ENCODE measurements at places on chromosomes 7 and 10.

DNA sequence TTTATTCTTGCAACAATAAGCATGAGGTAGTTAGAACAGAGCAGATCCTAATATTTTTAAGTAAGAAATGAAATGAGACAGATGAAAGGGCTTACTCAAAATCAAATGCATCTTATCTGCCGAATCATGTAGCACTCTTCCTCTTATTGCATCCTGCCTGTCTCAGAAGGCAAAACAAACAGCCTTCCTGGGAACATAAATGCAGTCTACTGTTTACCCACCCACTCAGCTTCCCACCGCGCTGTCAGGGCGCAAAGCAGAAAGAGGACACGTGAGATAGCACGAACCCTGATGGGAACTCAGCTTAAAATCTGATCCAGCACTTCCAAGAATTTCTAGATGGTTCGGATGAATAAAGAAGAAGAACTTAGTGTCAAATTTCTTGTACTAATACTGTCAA lies 114.4 kb upstream of the CDK1 start:
- DNase-seq, result no peak

DNA sequence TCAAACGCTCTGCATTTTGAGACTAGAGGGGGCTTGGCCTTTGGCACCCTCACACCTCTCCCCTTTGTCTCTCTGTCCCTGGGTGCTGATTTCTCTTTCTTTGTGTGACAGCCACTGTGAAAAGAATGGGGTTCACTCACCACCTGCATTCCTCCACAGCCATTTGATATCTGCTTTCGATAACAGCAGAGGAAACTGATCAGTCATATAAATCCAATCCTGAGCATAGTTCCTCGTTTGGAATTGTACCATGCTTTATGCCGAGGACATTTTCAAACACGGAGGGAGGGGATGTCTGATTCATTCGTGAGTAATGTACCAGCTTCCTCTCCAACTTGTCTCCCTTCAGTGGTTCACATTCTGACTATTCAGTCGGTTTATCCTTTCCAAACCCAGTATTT lies 15.8 kb downstream of the MET start:
- DNase-seq, result peak; percentile 36

DNA sequence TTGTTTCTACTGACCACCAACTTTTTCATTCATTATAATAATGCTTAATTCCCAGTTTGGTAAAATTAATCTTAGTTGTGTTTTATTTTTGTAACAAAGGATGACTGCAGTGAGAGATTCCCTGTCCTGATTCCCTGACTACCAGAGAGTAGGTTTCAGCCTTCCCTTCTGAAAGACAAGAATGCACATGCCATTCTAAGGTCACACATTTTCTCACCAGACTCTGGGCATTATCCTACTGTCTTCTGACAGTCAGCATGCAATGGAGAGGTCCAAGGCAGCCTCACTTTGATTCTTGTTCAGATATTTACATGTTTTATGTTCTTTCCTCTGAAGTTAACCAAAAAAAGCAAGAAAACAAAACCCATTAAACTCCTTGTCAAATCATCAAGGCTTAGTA lies 372.7 kb upstream of the CDC14C start:
- DNase-seq, result no peak

GRCh38 chr7:110050785-110051184 lies 1040.1 kb upstream of the LRRN3 start:
- DNase-seq, result no peak

DNA sequence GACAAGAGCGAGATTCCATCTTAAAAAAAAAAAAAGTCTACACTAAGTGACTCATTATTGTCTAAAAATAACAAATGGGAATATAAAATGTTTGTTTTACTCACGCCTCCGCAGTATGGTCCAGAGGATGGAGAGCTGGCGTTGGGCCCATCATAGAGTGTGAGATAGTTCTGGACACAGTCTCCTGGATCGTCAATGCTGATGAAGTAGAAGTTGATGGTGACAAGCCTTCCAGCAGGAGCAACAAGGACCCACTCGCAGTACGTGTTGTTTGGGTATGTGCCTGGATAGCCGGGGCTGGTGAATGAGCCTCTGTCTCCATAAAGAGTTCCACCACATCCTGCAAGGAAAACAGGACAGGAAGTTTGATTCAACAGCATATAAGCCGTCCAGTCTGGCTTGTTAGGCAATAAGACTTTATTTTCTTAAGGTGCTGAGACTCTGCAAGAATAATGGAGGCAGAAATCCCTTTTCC lies 11.5 kb upstream of the RSU1 start:
- peak; percentile 51 for DNase-seq

DNA sequence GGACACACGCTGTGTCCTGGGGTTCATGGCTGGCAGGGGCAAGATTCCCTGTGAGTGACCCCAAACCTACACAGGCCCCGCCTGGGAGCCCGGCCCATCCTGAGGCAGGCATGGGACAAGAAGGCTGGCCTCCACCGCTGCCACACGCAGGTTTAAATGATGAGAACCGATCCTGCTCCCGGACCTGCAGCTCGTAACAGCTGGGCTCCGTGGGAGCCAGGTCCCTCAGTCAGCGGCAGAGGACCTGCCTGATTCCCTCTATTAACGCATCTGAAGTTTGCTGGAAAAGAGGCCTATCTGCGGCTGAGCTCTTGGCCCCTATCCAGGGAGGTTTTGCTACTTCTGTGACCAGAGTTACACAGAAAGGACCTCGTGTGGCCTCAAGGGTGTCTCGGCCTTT lies 112.3 kb downstream of the VIPR2 start:
- no peak for DNase-seq

DNA sequence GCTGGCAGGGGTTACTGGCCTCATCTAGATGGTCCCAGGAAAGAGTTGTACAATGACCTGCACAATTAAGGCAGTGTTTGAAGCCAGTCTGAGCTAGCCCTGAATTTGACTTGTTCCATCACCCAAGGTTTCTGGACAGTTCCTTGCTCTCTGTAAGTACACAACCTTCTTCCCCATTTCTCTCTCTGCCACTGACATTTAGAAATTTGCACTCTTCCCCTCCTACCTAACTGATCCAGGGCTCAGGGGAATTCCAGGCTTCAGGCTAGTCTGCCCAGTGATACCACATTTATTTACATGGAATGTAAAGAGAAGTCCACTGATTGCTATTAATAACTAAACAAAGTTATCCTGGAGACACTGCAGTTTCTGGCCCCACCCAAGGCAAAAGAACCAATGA lies 139.0 kb upstream of the GPR26 start:
- DNase-seq, result no peak

DNA sequence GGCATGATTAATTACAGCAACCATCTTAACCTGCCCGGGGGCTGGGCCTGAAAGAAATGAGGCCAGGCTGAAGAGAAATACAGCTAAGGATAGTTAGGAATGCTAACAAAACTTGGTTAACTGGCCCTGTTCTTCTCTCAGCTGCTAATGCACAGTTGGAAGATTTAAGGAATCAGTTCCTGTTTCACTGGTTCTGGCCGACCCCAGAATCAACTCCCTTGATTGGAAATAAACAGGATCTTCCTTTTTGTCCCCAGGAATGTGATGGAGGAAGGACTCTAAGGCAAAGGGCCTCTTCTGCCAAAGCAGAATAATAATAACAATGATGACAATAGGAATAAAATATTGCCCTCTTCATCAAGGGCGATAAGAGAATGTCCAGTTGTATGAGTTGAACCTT lies 3.5 kb upstream of the LRMDA start:
- DNase-seq, result no peak

DNA sequence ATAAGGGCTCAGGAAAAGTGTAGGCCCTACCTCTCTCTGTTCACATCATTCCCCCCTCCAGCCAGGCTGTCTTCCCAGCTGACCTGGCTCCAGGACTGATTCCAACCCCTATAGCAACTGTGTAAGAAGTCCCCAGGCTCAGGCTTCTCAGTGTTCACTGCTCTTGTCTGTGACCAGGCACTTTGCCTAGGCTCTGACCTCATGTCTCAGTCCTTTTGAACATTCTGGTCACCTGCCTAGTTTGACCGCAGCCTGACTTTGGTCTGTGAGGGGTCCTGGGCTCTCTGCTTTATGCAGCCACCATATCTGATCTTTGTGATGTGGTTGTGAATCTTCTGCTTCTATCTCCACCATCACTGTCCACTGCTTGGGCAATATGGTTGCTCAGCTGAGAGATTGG lies 24.5 kb downstream of the HIF1AN start:
- no peak for DNase-seq

- DNase-seq, result no peak
Measured at GRCh38 chr7:24395512-24395911, 111.5 kb downstream of the NPY start.

DNA sequence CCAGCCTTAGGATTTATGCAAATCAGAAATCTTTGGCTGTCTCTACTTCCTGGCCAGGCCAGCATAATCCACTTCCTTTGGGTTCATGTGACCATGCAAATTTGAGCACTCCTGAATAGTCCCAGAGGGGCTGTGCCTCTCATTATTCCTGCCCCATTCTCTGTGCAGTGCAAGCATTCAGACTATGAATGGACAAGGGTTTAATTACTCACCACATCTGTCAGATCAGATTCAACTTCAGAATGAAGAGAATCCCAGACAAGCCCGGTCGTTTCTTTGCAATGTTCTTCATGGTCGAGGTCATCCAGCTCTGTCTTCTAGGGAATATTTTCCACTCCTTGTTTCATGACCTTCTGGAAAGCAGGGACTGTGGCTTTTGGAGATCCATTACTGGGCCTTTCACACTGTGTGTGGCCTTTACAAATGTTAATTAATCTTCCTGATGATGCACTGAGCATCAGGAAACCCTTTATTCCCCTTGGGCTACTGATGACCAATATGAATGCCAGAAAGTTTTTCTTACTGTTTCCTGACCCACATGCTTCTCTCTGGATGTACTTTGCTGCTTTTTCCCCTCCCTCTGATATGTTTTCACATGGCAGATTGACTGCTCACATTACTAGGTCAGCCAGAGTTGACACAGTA lies 217.6 kb upstream of the TCF7L2 start:
- DNase-seq, result peak; percentile 44

DNA sequence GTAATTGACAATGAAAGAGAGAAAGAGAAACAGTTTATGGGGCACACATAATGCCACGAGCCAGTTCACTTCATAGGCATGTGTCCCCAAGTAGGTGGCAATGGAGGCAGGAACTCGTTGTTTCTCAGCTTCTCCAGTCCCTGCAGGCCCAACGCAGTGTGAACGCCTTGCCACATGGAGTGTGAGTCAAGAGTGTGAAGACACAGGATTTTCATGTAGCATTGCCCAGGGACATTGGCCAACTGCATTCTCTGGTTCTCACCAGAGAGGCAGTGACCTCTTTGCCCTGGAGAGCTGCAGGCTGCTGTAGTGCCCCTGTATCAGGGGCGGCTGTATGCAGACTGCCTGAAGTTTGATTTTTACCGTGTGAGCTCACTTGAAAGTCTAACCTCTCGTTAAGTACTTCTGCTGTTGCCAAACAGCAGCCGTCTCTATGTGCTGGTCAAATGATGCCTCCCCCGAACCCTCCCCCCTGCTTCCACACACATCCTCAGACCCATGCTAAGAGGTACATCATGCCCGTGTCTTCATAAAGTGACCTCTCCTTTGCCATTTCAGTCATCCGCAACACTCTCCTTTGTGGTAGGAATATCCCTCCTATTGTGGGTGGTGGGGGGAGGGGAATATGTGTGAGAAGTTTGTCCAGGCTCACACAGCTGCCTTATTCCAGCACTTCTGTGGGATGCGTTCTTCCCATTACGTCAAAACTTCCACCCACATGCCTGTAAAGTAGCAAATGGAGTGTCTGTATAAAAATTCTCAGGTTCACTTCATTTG lies 12.7 kb downstream of the LRRC18 start:
- DNase-seq, result no peak

DNA sequence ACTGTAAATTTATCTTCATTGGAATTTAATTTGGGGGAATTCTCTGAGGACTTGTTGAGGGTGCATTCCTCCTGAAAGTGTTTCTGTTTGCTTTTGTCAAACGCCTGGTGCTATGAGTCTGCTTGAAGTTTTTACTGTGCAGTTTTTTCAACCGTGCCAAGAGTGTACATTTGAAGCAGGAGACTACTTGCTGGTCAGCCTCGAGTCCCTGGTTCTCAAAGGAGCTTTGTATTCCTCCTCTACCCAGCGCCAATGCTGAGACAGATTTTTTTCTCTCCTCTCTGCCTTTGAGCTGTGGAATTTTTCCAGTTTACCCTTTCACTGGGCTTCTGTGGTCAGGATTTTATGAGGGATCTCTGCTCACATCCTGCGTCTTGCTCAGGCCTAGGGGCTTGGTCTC lies 62.1 kb downstream of the NPY start:
- no peak for DNase-seq

DNA sequence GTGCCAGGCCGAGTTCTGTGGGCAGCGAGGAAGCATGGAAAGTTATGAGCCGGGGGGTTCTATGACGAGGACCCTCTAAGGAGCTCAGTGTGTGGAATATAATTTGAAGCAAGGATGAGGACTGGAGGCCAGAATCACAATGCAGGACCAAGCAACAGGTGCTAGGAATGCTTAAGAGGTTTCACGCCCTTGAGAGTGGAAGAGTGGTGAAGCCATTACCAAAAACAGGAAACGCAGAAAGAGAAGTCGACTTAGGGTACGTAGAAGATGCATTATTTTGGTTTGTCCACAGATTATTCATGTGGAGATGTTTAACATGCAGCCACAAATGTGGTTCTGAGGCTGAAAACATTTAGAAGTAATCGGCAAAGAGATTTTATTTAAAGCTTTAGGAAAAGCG lies 78.7 kb downstream of the PIP4K2A start:
- no peak for DNase-seq

DNA sequence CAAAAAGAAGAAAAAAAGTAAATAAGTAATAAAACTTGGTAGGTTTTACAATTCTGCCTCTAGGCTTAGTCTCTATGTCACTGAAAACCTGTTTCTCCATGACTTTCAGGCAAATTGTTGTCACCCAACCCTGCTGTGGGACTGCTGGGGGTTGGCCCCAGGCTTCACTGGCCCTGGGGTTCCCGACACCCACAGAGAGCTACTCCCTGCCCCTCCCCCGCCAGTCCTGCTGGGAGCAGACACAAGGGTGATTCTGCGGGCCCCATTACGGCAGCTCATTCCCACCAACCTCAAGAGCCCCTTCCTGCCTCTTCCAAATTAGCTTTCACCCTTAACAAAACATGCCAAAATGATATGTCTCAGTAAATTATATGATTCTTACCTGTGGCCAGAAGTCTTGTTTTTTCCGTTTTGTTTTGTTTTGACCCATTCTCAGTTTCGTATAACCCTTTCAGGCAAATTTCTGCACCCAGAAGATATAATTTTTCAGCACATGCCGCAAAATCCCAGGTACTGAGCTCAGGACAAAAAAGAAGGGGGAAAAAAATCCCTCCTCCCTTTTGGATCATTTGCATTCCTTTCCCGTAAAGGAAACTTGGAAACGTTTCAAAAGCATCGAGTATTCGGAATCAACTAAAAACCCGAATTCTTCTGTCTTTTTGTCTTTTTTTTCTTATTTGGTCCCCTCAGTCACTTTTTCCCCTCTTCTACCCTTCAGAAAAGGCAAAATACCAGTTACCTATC lies 27.8 kb downstream of the CHST15 start:
- DNase-seq, result no peak

GRCh38 chr10:31694929-31695837 lies 233.4 kb downstream of the ARHGAP12 start:
- no peak for DNase-seq

DNA sequence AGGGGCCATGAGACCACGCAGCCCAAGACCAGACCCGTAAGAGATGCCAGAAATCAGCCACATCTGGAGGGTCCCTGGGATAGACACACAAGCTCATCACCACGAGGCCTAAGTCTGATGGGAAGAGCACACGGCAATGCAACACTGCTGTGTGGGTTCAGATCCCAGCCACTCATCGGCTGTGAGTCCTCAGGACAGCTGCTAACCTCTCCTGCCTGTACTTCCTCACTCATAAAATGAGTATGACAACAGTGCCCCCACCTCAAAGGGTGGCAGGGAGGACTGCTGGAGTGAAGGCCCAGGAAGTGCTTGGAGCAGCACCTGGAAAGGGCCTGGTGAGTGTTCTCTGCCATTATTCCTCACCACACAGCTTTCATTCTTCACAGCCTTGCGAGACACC lies 60.9 kb downstream of the MAD1L1 start:
- DNase-seq, result no peak

Measured in fibroblast of gingiva (primary cell).